AG09319 (cell line): ENCODE measurements at places on chromosomes 11 and 22.
A peak's percentile ranks its signal among the peaks of the same experiment; 100 is the strongest.

DNA sequence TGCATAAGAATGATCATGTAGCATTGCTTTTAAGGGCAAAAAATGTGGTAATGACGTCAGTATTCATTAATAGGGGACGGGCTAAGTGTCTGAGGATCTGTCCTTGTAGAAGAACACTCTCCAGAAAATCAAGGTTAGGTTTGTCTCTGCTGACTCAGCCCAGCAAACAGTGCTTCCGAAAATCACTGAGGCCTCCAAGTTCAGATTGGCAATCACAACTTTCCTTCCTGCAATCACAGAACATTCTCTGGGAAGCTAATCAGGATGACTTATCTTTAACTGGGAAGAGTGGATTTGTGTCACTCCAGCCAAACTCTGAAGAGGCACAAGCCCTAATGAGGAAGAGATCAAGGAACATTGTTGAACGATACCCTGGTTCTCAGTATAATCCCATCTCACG, 123.2 kb upstream of the LDLRAD3 start:
- no peak for DNase-seq

GRCh38 chr11:13883042-13883441, 79.5 kb upstream of the SPON1 start:
- no peak for DNase-seq

GRCh38 chr11:46642627-46643335, 25.4 kb downstream of the ATG13 start:
- no peak for DNase-seq

DNA sequence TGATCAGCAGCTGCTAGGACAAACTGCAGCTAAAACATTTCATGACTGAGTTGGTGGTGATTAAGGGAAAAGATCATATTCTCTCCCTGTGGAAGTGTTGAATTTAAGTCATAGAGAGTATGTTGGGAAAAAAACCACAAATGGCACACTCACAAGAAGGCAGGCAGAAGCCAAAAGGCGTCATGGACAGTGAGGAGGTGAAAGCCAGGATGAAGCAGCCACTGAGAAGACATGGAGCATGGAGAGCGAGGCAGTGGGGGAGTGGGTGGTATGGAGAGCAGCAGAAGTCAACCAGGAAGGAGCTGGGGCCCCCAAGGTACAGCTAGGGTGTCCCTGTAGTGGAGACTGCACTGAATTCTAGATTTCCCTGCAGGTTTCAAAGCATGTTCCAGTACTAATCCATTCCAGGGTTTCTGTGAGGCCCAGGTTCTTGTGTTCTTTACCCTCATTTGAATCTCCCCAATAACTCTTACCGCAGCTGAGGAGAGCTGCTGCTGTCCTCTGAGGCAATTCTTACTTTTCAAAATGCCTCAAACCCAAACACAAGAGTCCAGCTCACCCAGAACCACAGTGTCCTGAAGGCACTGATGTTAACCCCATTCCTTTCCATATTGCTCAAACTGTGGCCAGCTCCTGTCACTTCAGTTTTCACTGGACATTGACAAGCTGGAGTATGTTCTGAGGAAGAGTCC, 191.8 kb upstream of the E2F8 start:
- peak; percentile 76 for DNase-seq

DNA sequence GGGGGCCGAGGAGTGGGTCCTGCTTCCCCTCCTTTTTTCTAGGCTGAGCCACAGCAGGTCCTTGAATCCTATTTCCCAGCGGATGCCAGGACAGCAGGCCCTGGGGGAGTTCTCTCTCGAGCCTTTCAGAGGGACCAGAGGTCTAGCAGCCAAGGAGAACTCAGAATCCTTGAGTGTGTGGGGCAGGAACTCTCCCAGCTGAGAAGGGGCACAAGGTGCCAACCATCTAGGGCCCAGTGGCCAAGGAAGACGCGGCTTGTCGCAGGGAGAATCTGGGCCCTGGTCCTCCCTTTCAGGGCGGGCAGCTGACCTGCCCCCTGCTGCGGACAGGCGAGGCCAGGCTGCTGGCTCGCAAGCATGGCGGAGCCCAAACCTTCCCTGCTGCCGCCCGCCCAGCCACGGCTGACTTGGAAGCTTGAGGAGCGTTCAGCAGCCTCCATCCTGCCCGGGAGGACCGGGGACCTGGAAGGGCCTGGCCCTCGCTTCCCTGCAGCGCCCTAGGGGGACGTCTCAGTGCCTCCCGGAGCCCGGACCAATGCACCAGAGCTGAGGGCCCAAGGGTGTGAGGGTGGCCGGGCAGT, 972 bp upstream of the TSSC4 start:
- DNase-seq: no peak
